ENCODE measurements at places on chromosomes 5 and 9.
A peak's percentile ranks its signal among the peaks of the same experiment; 100 is the strongest.

- DNase-seq = peak; percentile 64
These were observed 1.8 kb downstream of the PDLIM4 start for GRCh38 chr5:132259069-132259851.

DNA sequence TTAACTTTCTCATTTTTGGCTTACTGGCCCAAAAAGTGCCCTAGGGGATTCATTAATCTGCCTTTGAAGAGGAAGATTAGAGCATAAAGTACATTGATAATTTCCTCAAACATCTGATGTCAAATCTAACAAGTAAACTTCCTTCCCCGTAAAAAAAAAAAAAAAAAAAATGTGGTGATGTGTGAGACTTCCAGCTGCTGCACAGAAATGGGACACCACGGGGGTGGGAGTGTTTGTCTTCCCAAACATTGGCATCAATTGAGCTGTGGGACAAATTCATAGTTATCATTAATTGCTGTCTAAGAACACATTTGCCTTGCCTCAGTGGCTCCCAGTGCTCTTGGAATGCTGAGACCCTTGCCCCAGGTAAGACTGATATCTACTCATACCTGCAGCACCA is 149.6 kb downstream of the ADAMTS12 start:
- no peak for DNase-seq

GRCh38 chr5:164203581-164204225 is 698.3 kb downstream of the MAT2B start:
- DNase-seq = no peak

- DNase-seq = no peak
These were observed 129.6 kb downstream of the BARX1 start for GRCh38 chr9:93825348-93826115.

DNA sequence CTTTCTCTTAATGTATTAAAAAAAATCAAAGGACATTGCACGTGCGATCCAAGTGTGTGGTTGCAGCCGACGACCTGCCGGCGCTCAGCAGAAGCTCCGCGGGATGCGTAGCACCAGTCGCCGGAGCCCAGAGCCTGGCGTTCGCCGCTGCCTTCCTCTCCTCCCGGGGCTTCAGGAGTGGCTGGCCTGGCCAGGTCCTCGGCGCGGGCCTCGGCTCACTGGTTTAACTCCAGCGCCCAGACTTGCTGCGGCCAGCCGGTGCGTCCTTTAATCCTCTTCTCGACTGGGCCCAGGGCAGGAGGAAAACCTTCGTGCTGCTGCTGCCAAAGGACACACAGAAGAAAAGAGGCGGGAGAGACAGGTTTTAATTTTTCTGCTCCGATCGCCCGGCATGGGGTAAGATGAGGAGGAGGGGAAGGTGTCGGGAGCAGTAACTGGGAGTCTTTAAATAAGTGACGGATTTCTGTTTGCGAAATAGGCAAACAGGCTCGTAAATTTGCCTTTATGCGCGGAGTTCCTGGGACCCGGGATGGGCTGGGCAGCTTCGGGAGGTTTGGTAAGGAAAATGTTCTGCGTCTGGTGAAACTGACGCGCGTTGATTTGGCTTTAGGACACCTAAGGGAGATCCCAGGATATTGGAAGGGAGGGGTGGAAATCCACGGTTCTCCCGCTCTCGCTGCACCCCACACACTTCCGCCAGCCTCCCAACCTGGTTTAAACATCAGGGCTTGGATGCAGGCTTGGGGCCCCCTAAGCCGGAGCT is 2.3 kb downstream of the HAND1 start:
- DNase-seq = no peak

- no peak for DNase-seq
These were observed 256.9 kb upstream of the COX7C start for GRCh38 chr5:86360801-86361200.

DNA sequence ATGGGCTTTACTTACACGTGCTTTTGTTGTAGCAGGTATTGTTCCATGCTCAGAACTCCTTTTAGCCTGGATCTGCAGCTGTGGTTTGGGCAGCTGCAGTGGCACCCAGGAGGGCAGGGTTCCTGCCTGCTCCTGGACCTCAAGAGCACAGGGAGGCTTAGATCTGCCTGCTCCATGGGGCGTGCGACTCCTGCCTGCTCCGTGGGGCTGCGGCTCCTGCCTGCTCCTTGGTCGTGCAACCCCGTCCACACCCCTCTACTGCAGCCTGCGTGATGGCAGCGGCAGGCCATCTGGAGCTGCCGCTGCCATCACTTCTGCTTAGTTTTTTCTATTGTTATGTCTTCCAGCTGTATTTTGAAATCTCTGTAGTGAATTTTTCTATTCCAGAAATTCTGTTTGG is 11.7 kb upstream of the UGT3A2 start:
- no peak for DNase-seq

GRCh38 chr9:72459308-72459707 is 62.1 kb upstream of the TMC1 start:
- DNase-seq = no peak

DNA sequence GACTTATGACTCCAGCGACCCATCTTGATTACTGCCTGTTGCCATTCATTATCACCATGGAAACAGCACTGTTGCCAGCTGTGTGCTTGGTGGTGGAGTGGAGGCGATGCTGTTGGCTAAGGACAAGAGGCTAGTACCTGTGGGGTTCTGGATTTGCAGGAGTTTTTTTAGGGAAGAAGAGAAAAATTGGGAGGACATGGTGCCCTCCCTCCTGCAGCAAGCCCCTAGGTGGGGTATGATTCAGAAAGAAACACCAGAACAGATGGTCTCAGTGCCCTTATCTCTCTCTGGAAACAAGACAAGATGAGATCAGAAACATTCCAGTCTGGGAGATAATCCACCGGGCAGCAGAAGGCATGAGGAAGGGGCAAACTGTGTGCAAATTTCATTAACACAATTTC is 87.8 kb upstream of the TLR4 start:
- no peak for DNase-seq

GRCh38 chr9:101226803-101227202 is 158.0 kb downstream of the BAAT start:
- no peak for DNase-seq

DNA sequence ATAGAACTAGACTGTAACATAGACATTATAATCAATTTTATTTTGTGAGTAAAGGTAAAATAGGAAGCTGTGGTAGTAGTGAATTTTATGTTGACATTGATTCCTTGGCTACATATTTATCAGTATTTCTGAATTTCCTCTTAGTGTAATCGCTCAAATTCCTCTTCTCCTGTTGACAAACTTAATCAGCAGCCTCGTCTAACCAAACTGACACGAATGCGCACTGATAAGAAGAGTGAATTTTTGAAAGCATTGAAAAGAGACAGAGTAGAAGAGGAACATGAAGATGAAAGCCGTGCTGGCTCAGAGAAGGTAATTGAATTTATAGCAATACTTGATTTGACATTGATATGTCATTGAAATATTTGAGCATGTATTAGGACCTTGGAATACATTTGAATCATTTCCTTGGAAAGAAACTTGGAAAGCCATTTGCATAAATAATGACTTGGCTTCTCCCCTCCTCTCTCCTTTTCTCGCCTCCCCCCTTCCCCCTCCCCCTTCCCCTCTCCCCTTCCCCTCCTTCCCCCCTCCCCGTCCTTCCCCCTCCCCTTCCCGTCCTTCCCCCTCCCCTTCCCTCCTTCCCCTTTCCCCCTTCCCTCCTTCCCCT is 75.5 kb downstream of the GPBP1 start:
- no peak for DNase-seq

DNA sequence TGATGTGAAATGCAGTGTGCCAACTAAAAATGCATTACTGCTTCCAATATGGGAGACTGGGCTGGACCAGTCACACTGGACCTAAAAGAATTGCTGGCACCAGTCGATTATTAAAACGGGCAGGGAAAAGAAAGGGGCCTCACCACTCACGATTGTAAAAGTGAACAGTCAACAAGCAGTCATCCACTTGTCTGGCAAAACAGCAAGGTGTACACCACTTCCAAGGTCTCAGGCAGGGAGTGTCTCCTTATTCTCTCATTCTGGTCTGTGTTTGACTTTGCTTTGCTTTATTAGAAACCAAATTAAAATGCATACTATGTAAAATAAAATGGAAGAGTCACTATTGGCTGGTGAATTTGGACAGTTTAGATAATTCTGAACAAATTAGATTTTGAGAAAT is 57.8 kb upstream of the TRPM3 start:
- DNase-seq = no peak

DNA sequence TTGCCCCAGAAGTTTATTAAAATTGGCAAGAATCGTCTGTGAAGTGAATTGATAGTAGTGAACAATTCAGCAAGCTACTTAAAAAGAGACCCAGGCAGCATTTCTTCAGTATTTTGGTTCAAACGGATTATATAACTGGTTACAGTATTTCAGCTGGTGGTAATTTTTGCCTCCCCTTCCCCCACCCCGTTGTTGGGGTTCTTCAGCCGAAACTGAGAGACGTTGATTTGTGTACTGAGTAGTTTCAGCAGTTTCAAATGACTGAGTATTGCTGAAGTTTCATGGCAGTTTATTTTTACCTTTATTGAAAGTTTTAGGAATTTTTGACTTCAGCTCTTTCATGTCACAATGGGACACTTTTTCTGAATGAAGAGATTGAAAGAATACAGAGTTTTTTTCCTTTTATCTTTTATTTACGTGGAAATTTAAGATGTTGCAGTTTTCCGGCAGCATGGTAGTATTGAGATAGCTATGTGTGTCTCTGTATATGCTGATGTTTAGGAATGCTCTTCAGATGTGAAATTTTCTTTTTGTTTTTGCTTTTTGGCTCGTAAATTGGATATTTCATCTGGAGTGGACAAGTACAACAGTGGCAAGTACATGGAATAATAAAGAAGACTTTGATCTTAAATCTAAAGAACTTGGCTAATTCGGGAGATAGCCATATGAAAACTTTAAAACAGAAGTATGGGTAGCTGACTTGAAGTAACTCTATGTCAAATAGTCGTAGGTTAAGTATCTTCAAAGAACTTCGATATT is 1.9 kb downstream of the GPBP1 start:
- DNase-seq = peak; percentile 36

DNA sequence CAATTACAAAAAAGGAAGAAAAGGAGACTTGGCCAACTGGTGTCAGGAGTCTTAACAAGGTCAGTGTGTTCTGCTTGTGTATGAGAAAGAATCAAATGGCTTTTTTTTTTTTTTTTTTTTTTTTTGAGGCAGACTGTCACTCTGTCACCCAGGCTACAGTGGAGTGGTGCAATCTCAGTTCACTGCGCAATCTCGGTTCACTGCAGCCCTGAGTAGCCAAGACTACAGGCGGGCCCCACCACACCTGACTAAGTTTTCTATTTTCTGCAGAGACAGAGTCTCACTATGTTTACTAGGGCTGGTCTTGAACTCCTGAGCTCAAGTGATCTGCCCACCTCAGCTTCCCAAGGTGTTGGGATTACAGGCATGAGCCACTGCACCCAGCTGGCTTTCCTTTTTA is 3.1 kb upstream of the IL7R start:
- no peak for DNase-seq

DNA sequence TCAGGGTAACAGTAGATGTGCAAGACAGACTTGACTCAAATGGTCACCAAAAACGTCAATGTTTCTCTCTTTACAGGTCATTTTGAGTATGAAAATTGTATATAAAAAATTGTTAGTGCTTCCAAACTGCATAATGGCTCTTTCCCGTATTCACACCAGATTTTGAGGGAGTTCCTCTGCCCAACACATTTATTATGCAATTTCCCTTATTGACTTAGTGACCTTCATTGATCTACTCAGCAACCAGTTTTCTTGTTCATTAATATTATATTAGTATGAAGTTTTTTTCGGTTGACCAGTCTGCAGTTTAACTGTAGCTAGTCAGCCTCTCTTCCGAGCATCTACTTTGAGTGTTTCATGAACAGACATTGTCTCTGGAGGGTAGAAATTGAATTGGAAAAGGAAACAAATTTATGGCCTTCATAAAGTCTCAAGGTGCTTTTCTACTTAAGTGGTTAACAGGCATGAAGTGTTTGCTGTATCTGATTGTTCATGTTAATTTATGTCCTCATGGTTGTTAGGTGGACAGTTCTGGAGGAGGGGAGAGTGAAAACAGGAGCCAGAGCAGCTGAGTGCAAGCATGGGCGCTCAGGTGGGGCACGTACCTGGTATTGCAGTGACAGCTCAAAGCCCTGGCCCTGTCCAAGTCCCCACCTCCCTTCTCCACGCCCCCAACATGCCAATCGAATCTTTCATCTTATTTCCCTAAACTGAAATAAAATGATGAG is 240.2 kb downstream of the RFK start:
- no peak for DNase-seq

- no peak for DNase-seq
These were observed 23.7 kb downstream of the RFK start for GRCh38 chr9:76370396-76371023.

GRCh38 chr9:130906735-130907416 is 10.3 kb upstream of the QRFP start:
- DNase-seq = no peak

DNA sequence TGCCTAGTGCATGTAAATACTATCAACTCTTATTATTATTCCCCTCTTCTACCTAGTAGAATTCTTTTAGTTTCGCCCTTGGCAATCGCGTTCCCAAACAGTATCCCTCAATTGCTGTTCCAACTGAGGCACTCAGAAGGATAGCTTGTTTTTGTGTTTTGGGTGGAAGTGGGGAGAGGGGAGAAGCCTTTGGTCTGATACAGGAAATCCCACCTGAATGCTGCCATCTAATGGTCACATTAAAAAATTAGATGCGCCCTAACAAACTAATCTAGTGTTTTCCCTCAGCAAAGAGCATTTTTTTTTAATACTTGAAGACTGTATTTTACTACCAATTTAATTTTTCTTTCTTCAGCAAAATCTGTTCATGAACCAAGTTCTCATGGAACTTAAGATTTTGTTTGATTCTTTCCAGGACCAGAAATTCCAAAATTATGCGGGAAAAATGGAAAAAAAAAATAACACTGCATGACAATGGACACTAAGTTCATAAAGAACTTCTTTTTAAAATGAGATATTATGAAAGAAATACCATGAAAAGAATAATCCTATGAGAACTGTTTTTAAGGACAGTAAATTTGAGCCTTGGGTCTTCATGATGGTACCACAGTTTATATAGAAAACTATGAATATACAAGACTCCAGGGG is 22.2 kb upstream of the GLDC start:
- peak; percentile 56 for DNase-seq

GRCh38 chr9:15640121-15640520 is 87.3 kb downstream of the CCDC171 start:
- no peak for DNase-seq

- no peak for DNase-seq
These were observed 94.6 kb upstream of the RASGRF2 start for GRCh38 chr5:80865551-80865950.

DNA sequence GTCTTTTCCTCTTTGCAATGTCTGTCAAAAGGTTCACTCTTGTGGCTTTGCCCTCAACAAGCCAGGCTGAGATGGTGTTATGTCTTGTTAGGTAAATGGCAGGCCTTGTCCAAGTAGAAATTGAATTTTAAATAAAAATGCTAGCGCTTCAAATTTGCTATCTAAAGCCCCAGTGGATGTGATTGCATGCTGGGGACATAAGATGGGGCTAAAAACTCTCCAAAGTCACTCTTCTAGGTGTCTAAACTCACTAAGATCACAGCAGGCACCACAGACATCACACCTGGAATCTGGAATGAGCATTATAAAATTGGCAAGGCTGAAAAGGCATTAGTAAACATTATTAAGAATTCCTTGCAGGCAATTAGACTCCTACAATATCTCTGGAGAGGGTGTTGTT is 262.7 kb upstream of the CLINT1 start:
- DNase-seq = no peak

All from globus pallidus (tissue), 1 donor.